ENCODE measurements at places on chromosomes 2 and 18.

- peak; percentile 65 for DNase-seq
Measured at GRCh38 chr2:56749152-56749752, 565.5 kb downstream of the CCDC85A start.

GRCh38 chr2:21469564-21469963 lies 345.8 kb downstream of the TDRD15 start:
- no peak for DNase-seq

- DNase-seq, result peak; percentile 35
Measured at GRCh38 chr18:69599377-69599776, 198.7 kb downstream of the DOK6 start.

- no peak for DNase-seq
Measured at GRCh38 chr2:230356084-230356483, 29.1 kb downstream of the SP140L start.

DNA sequence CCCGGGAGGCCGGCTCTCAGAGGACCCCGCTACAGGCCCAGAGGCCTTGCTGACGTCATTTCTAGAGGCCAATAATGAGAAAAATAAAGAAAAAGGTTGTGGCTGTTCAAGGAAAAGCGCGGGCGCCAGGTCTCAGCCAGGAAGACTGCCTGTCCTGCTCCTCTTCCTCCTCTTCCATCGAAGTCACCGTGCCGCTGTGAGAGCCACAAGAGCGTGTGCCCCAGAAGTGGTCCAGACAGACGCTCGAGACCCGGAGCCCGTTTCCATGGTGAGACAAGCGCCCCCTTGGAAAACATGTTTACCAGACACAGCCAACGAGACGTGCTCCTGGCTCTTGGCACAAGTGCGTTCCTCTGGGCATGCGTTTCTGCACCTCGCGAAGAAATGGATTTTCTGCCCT lies 210.5 kb downstream of the HDAC4 start:
- no peak for DNase-seq

GRCh38 chr2:207883002-207883780 lies 113.5 kb upstream of the FZD5 start:
- no peak for DNase-seq

DNA sequence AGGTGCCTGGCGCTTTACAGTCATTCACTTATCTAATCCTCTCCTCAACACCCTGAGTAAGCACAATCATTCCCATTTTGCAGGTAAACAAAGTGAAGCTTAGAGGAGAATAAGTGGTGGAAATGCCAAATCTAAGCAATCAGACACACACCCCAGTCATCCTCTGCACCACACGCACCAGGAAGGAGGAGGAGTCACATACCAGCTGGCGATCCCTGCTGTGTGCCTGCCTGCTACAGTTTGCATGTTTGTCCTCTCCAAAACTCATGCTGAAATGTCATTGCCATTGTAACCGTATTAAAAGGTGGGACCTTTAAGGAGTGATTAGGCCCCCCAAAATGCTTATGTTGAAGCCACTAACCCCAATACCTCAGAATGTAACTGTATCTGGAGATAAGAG lies 93.7 kb downstream of the LOXHD1 start:
- no peak for DNase-seq

GRCh38 chr2:175169191-175169590 lies 1.2 kb upstream of the ATF2 start:
- no peak for DNase-seq

DNA sequence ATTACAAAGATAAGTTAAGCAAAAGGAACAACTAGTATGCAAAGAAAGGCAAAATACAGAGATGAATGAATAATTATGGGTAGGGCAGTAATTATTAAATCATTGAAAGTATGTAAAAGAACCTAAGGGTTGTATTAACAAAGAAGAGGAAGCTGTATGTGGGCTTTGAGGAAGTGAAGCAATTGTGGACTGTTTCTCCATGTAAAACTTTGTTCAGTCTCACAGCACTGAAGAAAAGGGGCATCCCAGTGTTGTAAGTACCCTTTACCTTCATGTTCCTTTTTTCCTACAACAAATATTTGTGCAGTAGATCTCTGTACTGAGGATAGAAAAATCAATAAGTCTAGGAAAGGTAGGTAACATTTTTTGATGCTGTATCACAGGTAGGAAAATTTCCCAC lies 388.7 kb upstream of the NRP2 start:
- DNase-seq, result no peak

- no peak for DNase-seq
Measured at GRCh38 chr2:127707890-127708648, 6.8 kb downstream of the SFT2D3 start.

DNA sequence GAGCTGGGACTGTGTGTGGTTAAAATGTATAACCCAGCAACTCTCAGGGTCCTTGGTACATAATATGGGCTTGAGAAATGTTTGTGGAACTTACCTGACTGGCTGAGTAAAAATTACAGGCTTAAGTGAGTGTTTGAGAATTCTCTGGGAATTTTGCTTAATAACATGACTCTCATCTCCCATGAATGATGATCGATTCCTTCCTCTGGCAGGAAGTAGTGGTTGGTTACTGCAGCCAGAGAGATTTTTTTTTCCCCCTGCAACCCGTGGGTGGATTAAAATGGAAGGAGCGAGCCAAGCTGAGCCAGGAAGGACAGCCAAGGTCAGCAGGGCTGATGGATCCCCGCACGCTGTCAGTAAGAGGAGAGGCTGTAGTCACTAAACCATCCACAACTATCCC lies 40.6 kb upstream of the RFX8 start:
- no peak for DNase-seq

GRCh38 chr18:6648581-6648980 lies 80.9 kb upstream of the ARHGAP28 start:
- no peak for DNase-seq

GRCh38 chr2:221876016-221876415 lies 303.9 kb upstream of the EPHA4 start:
- DNase-seq, result no peak
